Upper lobe of right lung (tissue), 1 donor: ENCODE measurements at places on chromosomes 6 and 20.

- no peak for DNase-seq
These were observed 6.5 kb downstream of the ELOVL5 start for GRCh38 chr6:53342217-53342616.

DNA sequence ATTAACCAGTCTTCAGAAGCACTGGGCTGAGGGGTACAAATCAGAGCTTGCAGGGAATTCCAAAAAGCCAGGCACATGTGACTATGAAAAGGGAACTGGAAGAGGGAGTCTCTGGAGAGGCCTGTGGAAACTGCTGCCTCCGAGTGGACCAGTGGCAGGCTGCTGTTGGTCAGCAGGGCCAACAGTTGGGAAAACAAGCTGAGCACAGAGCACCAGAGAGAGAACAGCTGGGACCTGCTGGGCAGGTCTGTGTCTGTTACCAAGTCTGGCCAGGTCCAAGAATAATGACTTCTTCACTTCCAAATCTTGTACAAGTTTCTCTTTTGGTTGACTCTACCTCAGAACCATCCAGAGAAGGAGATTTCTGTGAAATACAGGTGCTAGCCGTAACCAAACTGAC is 81.4 kb downstream of the LIN28B start:
- no peak for DNase-seq

DNA sequence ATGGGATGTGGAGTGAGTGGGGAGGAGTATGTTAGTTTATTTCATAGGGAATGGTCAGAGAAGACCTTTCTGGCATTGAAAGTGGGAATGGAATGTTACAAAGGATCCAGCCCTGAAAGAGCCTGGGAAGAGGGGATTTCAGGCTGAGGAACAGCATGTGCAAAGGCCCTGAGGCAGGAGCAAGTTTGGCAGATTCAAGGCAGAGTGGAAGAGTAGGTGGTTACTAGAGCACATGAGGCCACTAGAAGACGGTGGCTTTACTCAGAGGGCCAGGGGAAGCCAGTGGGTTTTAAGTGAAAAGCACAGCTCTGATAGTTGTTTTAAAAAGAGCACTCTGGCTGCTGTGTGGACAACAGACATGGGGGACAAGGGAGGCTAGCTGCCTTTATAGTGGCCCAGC is 227.2 kb downstream of the ZMYND8 start:
- no peak for DNase-seq

DNA sequence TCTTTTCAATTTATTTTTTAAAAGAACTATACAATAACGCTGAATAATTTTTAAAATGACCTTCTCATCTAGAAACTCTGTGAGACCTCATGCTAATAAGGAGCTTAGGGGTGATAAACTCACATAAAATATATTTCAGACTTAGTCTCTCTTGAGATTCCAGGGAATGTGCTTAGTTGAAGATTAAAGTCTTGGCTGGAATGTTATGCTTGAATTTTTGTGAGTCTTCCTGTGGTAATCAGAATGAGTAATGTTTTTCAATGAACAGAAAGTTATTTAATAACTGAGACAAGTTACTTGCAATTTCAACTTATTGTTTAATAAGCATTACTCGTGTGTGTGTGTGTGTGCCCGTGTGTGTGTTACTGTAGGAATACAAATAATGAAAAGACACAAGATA is 379.9 kb upstream of the EPHA7 start:
- DNase-seq: no peak

- no peak for DNase-seq
These were observed 54.2 kb downstream of the EZR start for GRCh38 chr6:158764926-158765325.

- no peak for DNase-seq
These were observed 516.7 kb downstream of the CDKAL1 start for GRCh38 chr6:21050935-21051334.

DNA sequence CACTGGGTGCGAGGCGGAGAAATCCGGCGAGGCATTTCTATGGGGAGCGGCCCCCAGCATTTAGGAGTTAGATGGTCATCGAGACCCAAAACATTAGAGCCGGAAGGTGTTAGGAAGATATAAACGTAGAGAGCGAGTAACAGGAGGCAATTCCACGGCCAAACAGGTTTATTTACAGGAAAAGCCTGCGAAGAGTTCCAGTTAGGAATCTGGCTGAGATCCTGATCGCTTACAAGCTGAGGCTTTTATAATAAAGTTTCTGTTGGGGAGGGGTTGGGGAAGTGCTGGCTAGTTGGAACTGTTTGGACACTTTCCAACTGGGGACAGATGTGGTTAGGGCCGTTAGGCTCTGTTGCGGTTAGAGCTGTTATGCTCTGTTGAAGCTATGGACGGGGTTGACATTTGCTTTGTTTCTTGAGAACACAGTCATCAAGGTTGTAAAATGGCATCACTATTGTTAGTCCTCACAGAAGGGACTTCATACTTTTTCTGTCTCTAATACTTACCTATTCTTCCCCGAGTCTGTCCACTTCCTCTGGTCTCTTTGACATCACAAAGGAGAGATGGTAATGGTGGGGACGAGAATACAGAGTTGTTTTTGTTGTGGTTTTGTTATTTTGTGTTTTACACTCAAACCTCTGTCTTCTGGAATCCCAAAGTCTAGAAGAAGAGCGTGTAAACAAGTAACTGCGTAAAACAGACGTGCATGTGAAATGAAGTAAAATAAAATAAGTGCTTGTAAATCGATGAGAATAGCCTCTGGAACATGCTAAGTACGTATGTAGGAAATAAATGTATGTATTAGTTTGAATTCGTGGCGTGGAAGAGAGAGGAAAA is 554 bp upstream of the ZSCAN31 start:
- DNase-seq: no peak

DNA sequence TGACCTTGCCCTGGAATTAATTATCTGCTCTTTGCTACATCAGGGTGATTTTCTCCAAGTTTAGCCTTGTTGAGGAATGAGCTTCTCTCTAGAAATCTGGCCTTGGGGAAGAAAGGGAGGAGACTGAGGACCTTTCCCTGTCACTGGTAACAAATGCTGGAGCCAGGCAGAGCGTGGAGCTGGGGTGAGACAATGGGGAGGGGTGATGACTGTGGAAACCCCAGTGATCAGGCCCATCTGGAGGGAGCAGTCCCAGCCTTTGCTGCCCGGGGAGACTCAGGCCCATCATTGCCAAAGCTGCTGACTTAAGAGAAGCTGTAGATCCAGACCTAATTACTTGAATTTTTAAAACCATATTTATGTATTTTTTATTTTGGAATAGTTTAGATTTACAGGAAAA is 31.3 kb downstream of the BCAS4 start:
- no peak for DNase-seq

DNA sequence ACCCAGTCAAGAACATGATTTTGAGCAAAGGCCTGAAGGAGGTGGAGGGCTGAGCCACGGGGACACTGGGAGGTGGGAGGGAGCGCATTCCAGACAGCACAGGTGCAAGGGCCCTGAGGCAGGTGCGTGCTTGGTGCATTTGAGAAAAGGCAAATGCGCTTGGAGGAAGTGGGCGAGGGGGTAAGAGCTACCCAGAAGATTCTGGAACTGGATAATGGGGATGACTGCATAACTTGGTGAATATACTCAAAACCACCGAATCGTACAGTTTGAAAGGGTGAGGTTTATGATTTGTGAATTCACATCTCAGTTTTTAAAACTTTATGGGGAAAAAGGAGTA is 9.8 kb downstream of the PREX1 start:
- DNase-seq: no peak

DNA sequence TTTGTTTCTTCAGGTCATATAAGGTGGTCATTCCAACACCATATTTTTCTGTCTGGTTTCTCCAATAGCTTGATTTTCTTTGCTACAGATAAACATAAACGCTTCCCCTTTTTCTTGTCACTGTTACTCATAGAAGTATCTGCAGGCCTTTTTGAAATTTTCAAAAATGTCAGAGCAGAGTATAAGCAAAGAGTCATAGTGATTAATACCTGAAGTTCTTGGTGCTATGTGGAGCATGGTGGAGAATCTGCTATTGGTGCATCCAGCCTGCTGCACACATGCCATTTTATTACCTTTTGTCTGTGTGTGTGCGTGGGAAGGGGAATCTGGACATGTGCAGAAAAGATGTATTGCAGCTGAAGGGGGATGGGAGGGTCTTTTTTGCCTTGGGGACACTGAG is 19.7 kb downstream of the STX11 start:
- no peak for DNase-seq

GRCh38 chr20:1842281-1842680 is 52.9 kb upstream of the SIRPA start:
- DNase-seq: no peak

DNA sequence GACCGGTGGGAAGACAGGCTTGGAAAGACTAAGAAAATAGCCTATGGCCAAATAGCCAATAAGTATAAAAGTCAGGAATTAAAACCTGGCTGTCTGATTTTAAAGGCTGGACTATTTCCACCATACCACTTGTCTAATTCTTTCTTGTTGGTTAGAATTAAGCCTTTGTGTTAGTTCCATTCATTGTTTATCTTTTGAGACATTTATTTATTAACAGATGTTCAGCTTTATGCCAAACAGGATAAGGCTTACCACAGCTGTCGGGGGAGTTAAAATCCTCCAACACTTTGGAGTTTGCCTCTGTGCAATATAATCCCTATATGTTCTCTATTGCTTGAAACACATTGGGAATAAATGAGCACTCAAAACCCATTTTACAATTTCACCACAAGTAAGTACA is 208.3 kb downstream of the TMEM200A start:
- no peak for DNase-seq

DNA sequence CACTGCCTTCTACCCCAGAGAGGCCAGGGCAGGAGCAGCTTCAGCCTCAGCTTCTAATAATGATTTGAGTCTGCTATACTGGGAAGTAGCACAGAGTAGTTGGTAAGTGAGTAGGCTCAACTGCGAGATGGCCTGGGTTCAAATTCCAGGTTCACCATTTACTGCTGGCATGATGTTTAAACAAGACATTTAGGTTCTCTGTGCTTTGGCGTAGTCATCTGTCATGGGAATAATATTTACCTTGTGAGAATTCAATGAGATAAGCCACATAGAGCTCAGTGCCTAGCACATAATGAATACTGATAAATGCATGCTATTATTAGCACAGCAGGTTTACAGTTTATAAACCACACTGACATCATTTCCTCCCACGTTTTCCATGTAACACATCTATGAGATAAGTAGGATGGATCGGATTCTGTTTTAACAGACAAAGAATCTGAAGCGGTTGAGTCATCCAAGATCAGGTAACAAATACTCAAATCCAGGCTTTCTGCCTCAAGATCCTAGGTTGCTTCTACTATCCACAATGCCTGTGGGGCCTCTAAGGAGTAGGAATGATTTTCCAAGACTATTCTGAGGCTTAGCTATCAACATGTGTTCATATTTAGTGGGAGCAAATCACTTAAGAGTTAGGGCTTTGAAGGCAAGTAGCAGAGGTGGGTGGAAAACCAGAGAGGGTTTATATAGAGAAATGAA is 72.9 kb upstream of the DTNBP1 start:
- DNase-seq: no peak

DNA sequence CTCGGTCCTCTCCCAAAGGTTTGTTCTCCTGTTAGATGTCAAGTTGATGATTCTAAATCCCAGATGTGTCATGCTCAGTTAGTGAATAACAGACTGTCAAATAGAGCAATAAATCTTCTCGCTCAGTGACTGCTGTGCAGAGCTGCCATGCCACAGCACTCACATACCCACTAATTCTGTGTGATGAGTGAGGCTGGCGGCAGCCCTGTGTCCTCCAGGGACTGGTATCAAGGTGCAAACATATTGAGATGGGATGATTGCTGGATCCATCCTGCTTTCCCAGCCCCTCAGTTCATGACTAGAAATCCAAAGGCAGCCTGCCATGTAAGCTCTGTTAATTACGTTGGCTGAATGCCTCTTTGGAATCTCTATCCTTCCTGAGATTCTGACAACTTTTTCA is 103.9 kb downstream of the OLIG3 start:
- no peak for DNase-seq

DNA sequence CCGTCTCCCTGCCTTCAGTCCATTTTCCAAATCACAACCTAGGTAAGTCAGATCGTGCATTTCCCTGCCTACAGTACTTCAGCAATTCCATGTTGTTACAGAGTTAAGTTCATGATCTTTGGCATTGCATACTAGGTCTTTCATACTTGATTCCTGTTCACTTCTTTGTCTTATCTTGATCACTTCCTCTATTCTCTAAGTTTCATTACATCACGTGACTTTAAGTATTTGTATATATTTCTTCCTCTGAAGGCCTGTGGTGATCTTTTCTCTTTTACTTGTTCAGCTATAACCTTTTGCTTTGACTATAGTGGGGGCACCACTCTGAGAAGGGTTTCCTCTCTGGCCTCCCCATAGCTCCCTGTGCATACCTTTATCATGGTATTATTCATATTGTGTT is 100.2 kb downstream of the TRMT11 start:
- DNase-seq: no peak

GRCh38 chr6:90192857-90193256 is 103.8 kb downstream of the BACH2 start:
- DNase-seq: no peak

- no peak for DNase-seq
These were observed 50.8 kb downstream of the PREP start for GRCh38 chr6:105352037-105352617.

DNA sequence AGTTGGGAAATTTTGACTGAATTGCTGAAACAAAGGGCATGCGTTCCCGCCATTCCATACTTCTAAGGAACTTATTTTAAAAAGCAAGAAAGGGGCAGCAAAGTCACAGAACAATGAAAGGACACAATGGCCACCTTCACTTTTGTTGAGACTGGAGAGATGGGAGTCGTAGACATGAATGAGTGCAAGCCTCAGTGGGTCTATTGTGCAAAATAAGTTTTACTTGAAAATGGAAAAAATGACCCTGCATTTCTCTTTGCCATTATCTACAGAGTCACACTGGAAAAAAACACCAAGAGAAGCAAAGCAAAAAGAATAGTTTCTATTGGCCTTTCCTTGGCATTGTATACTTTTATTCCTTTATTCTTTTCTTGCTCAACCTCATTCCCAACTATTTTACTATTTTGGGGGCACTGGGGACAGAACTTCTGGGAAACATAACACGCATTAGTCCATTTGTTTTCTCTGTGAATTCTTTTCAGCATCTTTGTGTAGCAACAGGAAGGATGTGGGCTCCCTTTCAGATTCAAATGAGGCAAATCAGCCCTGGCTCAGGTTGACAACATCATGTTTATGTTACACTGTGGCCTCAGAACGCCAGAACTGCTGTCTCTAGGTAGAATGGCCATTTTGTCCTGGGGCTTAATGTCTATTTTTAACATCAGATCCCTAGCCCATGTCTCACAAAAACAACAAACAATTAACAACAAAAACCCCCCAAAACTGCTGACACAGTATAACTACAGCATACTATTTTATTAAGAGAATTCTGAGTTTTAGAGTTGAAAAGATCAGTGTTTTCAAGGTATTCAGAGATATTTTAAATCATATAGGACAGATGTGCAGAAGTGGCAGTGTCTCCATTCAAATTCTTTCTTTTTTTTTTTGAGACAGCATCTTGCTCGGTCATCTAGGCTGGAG is 122.2 kb downstream of the FYN start:
- no peak for DNase-seq

GRCh38 chr20:51347831-51348230 is 194.7 kb downstream of the NFATC2 start:
- no peak for DNase-seq

- DNase-seq: no peak
These were observed 1.7 kb downstream of the PCMTD2 start for GRCh38 chr20:64257107-64257757.

- DNase-seq: no peak
These were observed 29.2 kb downstream of the ERMARD start for GRCh38 chr6:169780571-169781091.

- no peak for DNase-seq
These were observed 70.0 kb downstream of the CD109 start for GRCh38 chr6:73766040-73766439.

GRCh38 chr6:167162591-167162990 is 4.8 kb upstream of the GPR31 start:
- no peak for DNase-seq

- no peak for DNase-seq
These were observed 182.3 kb downstream of the MTFR2 start for GRCh38 chr6:136067731-136068341.
